Activated CD4-positive, alpha-beta T cell treated with anti-CD3 and anti-CD28 coated beads, Interleukin-2, amount 10 ng/mL, durations not matched to agents 24 days and 14 days (primary cell): ENCODE measurements at places on chromosomes 4 and X.

DNA sequence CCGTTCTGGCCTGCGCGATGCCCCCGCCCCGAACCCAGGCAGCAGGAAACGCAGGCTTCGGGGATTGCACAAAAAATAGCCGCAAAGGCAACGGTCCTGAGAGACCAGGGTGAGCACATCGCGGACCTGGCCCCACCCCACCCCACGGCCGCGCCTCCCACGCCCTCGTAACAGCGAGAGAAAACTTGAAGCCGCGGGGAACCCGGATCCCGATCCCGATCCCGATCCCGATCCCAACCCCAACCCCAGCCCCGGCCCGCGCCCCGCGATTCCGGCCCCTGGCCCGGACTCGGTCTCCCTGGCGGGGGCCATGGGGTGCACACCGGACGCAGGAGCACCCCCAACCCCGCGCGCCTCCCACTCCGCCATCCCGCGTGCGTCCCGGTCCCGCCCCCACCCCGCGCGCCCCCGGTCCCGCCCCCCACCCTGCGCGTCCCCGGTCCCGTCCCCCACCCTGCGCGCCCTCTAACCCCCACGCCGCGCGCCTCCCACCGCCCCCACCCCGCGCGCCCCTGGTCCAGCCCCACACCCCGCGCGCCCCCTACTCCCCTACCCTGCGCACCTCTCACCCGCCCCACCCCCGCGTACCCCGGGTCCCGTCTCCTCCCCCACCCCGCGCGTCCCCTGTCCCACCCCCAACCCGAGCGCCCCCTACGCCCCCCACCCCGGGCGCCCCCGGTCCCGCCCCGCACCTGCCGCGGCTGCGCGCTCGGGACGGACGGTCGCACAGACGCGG is 29.0 kb downstream of the NOP14 start:
- peak overlapping the region; percentile 78 for H3K27ac ChIP-seq
- DNase-seq: peak; percentile 86
- H3K36me3 ChIP-seq: peaks cover 54% of the 10 kb centered on the region

DNA sequence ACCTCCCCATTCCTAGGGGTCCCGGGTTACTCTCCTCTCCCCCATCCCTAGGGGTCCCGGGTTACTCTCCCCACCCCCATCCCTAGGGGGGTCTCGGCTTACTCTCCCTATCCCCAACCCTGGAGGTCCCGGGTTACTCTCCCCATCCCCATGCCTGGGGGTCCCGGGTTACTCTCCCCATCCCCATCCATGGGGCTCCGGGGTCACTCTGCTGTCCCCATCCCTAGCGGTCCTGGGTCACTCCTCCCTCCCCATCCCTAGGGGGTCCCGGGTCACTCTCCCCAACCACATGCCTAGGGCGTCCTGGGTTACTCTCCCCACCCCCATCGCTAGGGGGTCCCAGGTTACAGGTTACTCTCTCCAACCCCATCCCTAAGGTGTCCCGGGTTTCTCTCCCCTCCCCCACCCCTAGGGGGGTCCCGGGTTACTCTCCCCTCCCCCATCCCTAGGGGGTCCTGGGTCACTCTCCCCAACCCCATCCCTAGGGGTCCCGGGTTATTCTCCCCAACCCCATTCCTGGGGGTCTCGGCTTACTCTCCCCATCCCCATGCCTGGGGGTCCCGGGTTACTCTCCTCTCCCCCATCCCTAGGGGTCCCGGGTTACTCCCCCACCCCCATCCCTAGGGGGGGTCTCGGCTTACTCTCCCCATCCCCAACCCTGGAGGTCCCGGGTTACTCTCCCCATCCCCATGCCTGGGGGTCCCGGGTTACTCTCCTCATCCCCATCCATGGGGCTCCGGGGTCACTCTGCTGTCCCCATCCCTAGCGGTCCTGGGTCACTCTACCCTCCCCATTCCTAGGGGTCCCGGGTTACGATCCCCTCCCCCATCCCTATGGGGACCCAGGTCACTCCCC is 821 bp downstream of the ASMTL start:
- H3K27ac ChIP-seq: peak overlapping the region; percentile 95
- DNase-seq: peak; percentile 66

DNA sequence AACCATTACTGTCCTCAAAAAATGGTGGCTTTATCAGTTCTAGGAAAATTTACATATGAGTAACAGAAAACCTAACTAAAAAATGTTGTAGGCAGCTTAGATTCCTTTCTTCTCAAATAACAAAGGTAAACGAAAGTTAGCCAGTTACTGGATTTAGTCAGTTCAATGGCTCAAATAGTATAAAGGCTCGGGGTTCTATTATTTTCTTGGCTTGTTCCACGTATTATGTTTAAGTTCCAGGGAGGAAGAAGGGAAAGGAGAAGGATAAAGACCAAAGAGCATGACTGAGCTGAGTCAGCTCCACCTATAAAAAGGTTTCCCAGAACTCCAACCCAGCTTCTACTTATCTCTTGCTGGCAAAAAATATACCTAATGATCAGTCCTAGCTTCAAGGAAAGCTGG is 41.0 kb upstream of the MAB21L2 start:
- no peak for DNase-seq
- H3K4me1 ChIP-seq: peaks cover 1% of the 10 kb centered on the region

DNA sequence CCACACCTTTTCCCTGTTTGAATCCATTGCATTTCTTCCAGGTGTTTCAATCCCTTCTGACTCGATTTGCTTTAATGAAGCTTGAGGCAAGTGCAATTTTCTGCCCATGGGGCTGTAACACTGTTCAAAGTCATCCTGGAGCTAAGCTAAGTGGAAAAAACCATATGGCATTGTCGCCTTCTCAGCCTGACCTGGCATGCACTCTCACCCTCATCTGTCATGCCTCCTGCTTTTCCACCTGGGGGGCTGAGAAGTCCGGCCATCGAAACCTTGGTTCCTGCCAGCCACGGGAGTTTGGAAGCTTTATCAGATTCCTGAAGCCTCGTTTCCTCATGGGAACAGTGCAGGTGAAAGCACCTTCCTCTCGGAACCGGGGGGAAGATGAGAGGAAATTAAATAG is 38.2 kb downstream of the WFS1 start:
- H3K36me3 ChIP-seq: no peaks in the 10 kb centered on the region
- peaks cover 41% of the 10 kb centered on the region for H3K27me3 ChIP-seq
- H3K4me3 ChIP-seq: no peak overlapping the region
- peaks cover 1% of the 10 kb centered on the region for H3K4me1 ChIP-seq
- no peak for DNase-seq
- H3K27ac ChIP-seq: no peak overlapping the region

DNA sequence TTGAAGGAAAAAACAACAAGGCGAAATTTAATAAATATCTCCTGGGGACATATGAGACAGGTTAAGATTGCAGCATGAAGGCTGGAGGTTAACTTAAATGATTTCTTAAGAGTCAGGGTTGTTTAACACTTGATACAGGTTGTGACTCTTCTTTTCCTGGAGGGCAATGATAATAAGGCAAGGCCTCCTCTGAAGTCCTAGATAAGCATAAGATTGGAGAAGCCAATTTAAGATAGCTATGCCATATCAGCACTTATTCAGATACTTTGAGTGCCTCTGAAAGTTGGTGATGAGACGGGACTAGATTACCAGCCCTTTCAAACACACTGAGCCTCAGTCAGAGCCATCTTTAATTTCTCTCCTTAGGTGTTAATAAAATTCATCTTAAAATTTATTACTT is 350.8 kb downstream of the FBXO8 start:
- no peaks in the 10 kb centered on the region for H3K36me3 ChIP-seq
- no peak for DNase-seq
- H3K4me1 ChIP-seq: no peaks in the 10 kb centered on the region
- no peak overlapping the region for H3K4me3 ChIP-seq

DNA sequence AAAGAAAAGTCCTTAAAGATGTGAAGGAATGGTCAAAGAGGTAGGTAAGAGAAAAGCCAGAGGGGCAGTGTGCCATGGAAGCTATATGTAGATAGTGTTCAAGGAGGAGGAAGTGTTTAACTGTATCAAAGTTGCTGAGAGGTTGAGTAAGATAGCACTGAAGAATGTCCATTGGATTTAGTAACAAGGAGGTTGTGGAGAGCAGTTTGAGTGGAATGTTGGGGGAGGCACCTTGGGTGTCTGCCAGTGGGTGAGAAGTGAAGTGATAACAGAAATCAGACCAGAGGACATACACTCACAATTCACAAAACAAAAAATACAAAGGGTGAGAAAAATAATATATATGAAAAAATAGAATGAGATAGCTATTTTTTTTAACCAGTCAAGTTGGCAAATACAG is 121.3 kb upstream of the AMOT start:
- no peaks in the 10 kb centered on the region for H3K36me3 ChIP-seq
- H3K4me3 ChIP-seq: no peak overlapping the region
- no peak for DNase-seq
- no peaks in the 10 kb centered on the region for H3K27me3 ChIP-seq

DNA sequence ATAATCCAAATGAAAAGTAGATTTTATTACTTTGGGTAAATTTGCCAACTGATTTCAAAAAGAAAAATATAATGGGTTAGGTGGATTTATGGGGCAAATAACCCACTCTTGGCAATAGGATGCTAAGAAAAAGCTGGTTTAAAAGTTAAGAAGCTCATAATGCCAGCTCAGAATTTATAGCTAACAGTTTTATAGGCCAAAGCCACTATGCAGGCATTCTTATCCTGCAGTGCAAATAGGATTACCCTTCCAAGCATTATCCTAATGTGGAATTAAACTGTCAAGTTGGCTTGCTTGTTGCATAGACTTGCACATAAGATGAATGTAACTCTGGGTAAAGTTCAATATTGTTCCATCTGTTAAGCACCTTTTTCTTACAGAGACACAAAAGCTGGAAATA is 703.0 kb downstream of the PCDH18 start:
- H3K4me1 ChIP-seq: no peaks in the 10 kb centered on the region
- no peaks in the 10 kb centered on the region for H3K36me3 ChIP-seq
- DNase-seq: no peak
- no peaks in the 10 kb centered on the region for H3K27me3 ChIP-seq
- no peak overlapping the region for H3K27ac ChIP-seq

- H3K4me1 ChIP-seq: no peaks in the 10 kb centered on the region
- no peak overlapping the region for H3K4me3 ChIP-seq
- no peaks in the 10 kb centered on the region for H3K36me3 ChIP-seq
These were observed 323.2 kb upstream of the INTU start for GRCh38 chr4:127309369-127310102.

- H3K4me3 ChIP-seq: no peak overlapping the region
- no peaks in the 10 kb centered on the region for H3K27me3 ChIP-seq
- no peaks in the 10 kb centered on the region for H3K4me1 ChIP-seq
- H3K27ac ChIP-seq: no peak overlapping the region
These were observed 434.7 kb downstream of the GRIA2 start for GRCh38 chr4:157655096-157655809.

- no peak overlapping the region for H3K4me3 ChIP-seq
- no peak overlapping the region for H3K27ac ChIP-seq
- no peak for DNase-seq
- H3K27me3 ChIP-seq: peaks cover 2% of the 10 kb centered on the region
These were observed 186.7 kb upstream of the WDFY3 start for GRCh38 chr4:85153221-85153620.

GRCh38 chr4:159269956-159270355 is 167.1 kb downstream of the RAPGEF2 start:
- H3K27me3 ChIP-seq: no peaks in the 10 kb centered on the region
- no peak overlapping the region for H3K27ac ChIP-seq
- no peak for DNase-seq
- H3K4me3 ChIP-seq: no peak overlapping the region

GRCh38 chrX:37485429-37485828 is 86.0 kb upstream of the LANCL3 start:
- DNase-seq: no peak
- no peak overlapping the region for H3K27ac ChIP-seq
- H3K27me3 ChIP-seq: no peaks in the 10 kb centered on the region
- H3K36me3 ChIP-seq: no peaks in the 10 kb centered on the region

DNA sequence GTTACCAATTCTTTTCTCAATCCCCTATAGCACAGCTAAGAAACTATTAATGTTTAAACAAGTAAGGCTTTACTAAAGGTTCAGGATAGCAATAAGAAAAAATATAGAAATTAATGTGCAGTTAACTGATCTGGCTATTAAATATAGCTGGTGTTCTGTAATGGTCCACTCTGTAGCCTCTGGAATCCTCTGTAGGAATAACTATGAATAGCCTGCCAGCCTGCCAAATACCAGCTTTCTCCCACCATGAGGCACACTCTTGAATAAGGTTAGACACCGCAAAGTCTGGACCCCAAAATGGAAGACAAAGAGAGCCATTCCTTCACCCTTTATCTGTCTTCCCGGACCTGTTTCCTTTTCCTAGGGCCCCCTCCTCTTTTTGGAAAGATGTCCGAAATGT is 30.6 kb downstream of the CEP44 start:
- H3K4me1 ChIP-seq: peaks cover 5% of the 10 kb centered on the region
- H3K27ac ChIP-seq: no peak overlapping the region
- no peaks in the 10 kb centered on the region for H3K36me3 ChIP-seq
- no peak overlapping the region for H3K4me3 ChIP-seq

DNA sequence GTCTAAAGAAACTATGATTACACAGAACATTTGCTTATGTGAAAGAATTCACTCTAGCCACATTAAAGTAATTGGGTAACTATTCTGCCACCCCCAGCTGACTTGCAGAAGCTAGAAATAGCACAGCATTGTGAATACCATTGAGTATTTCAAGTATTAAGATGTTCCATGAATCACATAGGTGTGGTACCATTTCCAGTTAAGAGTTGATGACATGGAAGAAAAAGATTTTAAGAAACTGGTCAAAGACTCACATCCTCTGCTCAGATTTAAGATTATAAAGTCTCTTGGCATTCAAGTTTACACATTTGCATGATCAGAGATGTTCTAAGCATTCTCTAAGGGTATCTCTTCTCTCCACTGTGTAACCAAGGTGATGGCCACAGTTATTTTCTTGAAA is 287.5 kb downstream of the CAMK2D start:
- peaks cover 27% of the 10 kb centered on the region for H3K4me1 ChIP-seq
- no peaks in the 10 kb centered on the region for H3K27me3 ChIP-seq
- H3K27ac ChIP-seq: peak overlapping the region; percentile 79
- no peak for DNase-seq
